IMR-90 (cell line): ENCODE measurements at places on chromosomes 6 and 20.

- DNase-seq, result no peak
Measured at GRCh38 chr6:156098839-156099238, 643.2 kb upstream of the NOX3 start.

- no peak for DNase-seq
Measured at GRCh38 chr6:119161438-119161837, 83.0 kb upstream of the FAM184A start.

- DNase-seq, result no peak
Measured at GRCh38 chr6:168341280-168341900, 21.8 kb upstream of the DACT2 start.

GRCh38 chr6:170152124-170152926, 138.6 kb downstream of the DLL1 start:
- DNase-seq, result no peak

- DNase-seq, result no peak
Measured at GRCh38 chr20:61267241-61267640, 15.2 kb downstream of the CDH4 start.
